Stimulated activated CD4-positive, alpha-beta T cell treated with anti-CD3 and anti-CD28 coated beads, Interleukin-12 subunit alpha, Interleukin-12 subunit beta, amount 100 ng/mL, for 48 hours (primary cell): ENCODE measurements at places on chromosomes 11 and 22.

DNA sequence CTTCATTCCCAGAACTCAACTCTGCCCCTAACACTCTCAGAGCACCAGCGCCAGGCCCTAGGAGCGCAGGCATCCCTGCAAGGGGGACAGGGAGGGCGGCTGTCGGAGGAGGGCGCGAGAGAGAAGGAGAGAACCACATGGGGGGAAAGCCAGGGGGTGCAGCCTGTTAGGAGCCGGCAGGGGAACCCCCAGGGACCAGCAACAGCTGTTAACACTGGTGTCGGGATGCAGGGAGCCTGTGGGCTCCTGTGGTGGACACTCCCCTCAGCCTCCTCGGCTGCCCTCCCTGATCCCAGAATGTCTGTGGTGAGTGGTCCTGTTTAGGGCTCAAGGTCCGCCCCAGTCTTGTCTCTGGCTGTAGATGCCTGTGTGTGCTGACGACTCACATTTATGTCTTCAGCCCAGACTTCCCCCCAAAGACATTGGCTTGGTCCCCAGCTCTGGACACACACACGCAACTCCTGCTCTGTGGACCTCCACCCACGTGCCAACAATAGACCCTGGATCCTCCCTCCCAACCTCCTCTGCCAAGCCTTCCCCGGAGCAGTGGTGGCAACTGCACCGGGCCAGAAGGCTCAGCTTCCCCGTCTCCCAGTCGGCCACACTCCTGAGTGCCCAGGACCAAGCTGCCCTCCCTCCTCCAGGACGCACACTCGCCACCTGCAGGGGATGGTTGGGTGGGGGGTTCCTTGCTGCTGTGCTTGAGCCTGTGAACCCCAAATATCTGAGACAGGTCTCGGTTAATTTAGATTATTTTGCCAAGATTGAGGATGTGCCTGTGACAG, 817 bp upstream of the IFITM5 start:
- no peak for DNase-seq

GRCh38 chr11:122337704-122338103, 221.7 kb upstream of the BLID start:
- no peak for DNase-seq

DNA sequence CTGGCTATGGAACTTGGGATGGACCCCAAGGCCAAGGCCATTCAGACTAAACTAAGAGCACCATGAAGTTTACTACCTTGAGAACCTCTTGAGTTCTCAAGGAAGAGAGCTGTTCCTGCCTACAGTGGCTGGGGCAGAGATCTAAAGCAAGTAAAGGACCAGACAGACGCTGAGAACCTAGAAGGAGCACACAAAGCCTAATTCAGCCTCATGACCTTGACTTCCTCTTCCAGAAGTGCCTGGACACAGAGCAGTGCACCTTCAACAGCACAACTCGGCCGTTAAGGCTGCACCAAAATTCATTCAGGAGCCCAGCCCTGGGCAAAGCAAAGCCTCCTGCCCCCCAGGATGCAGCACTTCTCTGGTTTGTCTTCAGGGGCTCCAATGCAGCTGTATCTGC, 82.9 kb upstream of the AKIP1 start:
- DNase-seq, result no peak

DNA sequence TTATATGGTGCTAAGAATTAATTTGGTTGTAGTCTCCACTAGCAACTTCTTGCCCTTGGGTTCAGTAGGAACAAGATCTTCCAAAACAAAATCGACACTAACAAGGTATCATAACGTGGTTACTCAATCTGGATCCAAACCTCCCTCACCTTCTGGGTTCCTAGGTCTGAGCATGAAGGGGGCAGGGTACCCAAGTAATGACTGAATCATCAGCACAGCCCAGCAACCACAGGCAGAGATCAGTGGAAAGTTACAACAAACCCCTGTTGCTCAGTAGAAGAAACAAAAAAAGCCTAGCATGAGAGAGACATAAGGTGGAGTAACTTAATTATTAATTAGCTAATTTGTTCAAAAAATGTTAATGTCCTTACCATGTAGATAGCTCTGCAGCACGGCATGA, 221.4 kb downstream of the BLID start:
- DNase-seq, result no peak

DNA sequence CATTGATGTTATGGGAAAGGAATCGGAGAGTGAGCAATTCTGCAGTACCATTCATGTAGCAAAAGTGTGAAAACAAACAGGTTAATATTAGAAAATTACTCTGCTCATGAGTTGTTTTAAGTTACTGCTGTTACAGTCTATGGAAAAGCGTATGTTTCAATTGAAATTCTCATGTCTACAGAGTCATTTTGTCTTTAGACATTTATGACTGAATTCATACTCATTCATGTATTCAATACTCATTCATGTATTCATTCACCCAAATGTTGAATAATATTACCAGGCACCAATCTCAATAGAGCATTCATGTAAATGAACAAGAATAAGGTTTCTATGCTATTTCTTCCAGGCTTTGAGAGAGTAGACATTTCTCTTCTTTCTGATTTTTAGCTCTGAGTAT, 8.1 kb downstream of the FLI1 start:
- DNase-seq, result no peak
